AML-193 (cell line): ENCODE measurements at places on chromosomes 1 and 21.
A peak's percentile ranks its signal among the peaks of the same experiment; 100 is the strongest.

DNA sequence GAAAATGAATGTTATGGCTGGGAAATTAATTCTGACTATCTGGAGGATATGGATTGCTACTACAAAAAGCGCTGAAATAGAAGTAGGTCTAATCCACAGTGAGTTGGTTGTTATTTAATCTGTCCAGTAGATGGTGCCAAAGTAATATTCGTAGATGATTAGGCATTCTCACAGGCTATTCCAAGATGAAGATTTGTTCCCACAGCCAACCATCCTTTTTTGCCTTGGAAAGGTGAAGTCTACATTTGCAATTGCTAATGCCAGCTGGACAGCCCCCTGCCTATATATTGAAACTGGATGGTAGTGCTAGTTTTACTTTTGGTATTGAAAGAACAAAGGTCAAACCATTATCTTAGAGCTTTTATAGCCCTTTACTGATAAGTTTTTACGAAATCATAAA, 43.8 kb downstream of the RBM11 start:
- DNase-seq: peak; percentile 31

DNA sequence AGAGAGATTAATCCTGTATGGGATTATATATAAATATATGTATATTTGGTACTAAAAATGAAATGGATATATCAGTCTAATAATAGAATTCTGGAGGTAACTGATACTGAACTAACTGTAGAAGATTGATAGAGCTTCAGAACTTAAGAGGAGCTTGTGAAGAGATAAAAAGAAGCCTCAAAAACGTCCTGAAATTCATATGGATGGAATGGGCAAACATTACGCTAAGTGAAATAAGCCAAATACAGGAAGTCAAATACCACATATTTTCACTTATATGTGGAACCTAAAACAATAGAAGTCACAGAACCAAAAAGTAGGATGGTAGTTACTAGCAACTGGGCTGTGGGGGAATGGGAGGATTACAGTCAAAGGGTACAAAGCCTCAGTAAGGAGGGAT, 36.0 kb upstream of the ADGRL4 start:
- no peak for DNase-seq

GRCh38 chr1:151251656-151252470, 2.7 kb upstream of the PSMD4 start:
- DNase-seq: peak; percentile 89

GRCh38 chr1:161727256-161727924, 6.0 kb downstream of the FCRLB start:
- peak; percentile 12 for DNase-seq

GRCh38 chr1:209863766-209864485, 36.2 kb downstream of the UTP25 start:
- no peak for DNase-seq

DNA sequence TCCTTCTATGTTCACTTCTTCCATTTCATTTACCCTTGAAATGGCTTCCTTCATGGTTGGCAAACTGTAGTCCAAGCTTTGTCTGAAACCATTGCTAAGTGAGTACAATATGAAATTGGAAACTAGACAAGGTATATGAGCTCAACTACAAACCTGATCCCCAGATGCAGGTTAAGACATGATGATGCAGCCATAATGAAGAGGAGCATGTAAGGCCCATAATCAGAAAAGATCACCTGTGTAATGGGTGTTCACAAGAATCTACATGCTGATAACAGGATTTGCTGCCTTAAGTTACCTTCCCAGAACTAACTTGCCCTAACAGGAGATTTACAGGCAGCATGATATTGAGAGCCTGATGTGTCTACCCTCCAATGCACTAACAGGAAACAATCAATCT, 153.9 kb downstream of the KCNH1 start:
- no peak for DNase-seq

- no peak for DNase-seq
Observed at GRCh38 chr1:232416026-232416568, 213.8 kb downstream of the SIPA1L2 start.

DNA sequence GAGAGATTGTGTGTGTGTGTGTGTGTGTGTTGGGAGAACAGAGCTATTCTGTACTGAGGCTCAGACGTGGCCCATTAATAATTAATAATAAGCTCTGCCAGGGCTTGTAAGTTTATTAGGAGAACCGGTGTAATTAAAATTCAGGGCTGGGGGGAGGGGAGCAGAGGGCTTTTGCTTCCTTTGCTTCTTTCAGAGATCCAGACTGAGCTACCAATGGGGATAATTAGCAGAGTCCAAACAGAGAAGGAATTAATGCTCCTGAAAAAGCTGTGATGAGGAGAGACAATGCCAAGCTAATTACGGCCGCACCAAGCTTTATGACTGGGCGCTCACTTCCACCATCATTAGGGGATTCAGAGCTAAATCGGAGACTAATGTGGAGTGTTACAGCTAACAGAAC, 4.5 kb downstream of the SYT6 start:
- DNase-seq: no peak

DNA sequence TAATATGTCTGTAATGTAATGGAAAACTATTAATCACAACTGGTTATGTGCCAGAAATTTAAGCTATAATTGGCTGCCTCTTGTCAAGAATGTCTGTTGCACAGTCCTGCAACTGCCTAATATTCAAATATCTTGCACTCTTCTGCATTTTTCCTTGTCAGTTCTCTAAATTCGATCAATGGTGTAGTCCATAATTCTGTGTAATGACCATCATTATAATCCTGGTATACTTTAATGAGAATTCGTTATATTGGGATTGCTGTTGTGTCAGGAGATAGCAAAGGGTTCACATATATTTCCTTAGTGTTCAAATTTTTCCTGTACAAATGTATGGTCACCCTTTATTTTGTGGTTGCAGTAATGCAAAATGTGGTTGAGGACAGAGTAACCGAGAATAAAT, 4.8 kb downstream of the NTNG1 start:
- DNase-seq: no peak

- no peak for DNase-seq
Observed at GRCh38 chr1:9755441-9755995, 68.2 kb downstream of the CLSTN1 start.

DNA sequence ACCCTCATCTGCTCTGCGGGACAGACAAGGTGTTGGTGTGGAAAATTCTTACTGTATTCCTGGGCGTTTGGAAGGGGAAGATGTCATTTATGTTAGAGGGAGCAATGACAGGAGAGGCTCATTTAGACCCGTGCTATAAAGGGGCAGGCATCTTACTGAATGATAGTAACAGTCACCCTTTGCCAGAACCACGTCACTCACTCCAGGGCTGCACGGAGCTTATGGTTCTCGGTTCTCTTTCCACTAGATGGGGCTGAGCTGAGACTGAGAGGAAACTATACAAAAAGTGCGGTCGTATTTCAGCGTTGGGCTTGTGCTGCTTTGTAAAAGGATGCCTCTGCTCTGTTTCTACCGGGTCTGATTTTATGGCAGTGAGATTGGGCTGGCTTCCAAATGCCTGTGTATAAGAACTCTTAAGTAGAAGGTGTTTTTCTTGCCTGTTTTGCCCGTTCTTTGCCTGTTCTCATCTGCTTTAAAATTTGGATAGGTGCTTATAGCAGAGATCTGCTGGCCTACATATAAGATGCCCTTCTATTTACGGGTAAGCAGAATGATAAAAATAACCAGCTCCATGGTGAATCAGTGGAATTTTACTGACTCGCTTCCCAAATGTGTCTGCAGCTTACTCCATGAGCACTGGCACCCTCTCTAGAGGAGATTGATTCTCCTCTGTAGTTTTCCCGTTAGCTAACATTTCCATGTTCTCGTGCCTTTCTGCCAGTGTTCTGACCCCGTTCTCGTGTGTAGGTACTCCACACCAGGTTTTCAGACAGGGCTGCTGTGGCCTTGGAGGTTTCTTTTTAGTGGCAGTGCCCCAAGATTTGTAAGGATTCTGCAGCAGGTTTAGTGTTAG, 55.9 kb downstream of the MRPS6 start:
- no peak for DNase-seq

- no peak for DNase-seq
Observed at GRCh38 chr1:87132284-87132870, 196.3 kb upstream of the LMO4 start.

DNA sequence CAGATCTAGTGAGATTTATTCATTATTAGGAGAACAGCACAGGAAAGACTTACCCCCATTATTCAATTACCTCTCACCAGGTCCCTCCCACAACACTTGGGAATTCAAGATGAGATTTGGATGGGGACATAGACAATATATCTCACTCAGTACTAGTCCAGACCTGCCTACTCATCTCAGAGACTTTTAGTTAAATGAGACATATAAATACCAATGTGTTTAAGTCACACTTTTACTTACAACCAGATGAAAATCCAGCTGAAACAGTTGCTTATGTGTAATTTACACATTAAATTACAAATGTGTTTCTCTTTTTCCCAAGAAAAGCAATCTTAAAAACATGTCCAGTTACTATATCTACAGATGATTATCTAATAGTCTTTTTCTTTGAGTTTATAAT, 1145.6 kb downstream of the KCNT2 start:
- DNase-seq: no peak

DNA sequence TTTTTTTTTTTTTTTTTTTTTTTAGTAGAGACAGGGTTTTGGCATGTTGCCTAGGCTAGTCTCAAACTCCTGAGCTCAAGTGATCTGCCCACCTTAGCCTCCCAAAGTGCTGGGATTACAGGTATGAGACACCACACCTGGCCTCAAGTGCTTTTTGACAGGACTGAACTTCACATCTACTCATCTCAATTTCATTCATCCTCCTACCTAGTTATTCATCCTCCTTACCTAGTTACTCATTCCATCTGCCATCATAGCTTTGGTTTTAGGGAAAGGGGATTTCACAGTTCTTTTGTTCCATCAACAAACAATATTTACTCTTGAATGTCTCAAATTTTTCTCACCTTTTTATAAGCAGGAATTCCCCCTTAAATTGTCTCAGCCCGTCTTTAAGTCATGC, 38.6 kb upstream of the RALGPS2 start:
- DNase-seq: no peak

DNA sequence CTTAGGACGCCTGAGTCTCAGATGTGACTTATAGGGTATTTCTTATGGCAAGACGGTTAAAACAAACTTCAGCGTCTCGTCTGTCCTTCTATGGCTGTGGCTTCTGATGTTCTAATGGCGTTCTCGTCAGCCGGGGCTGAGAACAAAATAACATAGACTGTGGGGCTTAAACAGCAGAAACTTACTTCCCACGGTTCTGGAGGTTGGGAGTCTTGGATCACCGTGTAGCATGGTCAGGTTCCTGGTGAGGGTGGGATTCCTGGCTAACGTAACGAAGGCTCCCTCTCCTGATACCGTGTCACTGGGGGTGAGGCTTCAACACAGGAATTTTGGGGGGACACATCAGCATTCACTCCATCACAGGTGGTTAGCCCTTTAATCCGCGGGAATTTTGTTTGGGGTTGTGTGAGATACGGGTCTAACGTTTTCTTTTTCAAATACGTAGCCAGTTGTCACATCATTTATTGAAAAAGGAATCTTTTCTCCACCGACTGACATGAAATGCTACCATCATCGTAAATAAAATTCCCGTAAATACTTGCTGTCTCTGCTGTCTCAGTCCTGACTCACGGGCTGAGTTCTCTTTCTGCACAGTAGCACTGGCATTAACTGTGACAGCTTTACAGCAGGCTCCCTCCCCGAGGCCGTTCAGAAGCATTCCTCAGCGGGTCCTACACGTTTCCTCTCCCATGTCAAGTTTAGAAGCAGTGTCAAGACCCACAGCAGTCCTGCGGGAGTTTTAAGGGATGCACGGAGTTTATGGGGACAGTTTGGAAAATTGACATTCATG, 8.1 kb upstream of the POFUT2 start:
- DNase-seq: no peak

GRCh38 chr1:197127246-197127912, 19.1 kb downstream of the ASPM start:
- no peak for DNase-seq

- DNase-seq: no peak
Observed at GRCh38 chr1:228852511-228853088, 117.3 kb downstream of the RHOU start.

DNA sequence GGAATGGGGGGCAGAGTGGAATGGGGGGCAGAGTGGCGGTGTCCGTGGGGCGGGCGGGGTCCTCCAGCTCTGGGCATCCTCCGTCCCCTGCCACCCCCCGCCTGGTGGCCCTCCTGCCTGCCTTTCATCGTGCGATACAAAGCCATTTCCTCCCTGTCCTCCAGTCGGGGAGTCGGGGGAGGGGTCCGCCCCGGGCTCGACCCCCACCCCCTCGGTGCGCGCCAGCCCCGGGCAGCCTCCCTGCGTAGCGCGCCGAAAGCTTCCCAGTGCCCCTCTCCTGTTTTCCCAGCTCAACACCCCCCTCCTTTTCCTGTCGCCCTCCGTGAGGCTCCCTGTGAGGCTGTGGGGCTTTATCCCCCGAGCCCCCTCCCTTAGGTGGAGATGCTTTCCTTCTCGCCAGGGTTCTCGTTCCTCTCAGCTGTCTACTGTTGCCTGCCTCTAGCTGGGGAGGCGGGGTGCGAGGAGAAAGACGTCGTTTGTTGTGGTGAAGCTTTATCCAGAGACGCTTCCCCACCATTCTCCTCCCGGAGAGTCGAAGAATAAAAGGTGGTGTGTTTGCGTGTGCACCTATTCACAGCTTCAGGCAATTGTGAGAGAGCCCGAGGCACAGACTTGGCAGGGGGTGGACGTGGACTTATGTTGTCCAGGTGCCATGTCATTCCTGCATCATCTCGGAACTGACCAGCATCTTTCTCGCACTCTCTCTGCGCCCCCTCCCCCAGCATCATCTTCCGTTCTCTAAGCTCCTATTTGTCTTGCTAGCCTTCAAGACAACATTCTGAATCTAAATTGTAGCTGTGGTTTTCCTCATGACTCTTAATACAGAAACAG, 848 bp downstream of the DNM3 start:
- no peak for DNase-seq

- DNase-seq: no peak
Observed at GRCh38 chr1:41151846-41152245, 90.3 kb downstream of the SCMH1 start.

- no peak for DNase-seq
Observed at GRCh38 chr1:246582301-246583055, 16.2 kb downstream of the CNST start.

- no peak for DNase-seq
Observed at GRCh38 chr1:200438911-200439310, 29.1 kb upstream of the ZNF281 start.

GRCh38 chr21:42541174-42541573, 27.5 kb downstream of the SLC37A1 start:
- no peak for DNase-seq

GRCh38 chr1:210516697-210517459, 188.2 kb downstream of the HHAT start:
- no peak for DNase-seq

DNA sequence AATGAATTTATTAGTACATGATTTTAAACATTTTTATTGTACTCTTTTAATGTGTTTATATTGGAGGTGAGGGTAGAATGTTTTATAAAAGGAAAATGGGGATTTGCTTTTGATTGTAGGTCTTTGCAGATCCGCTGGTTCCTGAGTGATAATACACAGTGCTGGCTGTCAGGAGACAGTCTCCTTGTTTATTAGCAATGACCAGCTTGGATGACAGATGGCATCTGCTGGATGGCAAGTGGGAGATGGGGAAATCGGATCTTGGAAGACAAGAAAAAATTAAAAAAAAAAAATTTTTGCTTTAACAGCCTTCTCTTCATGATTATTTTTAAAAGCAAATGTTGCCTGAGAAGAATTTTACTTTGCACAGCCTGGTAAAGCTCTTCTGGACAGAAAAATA, 4.4 kb upstream of the PHTF1 start:
- DNase-seq: no peak

GRCh38 chr1:91015358-91015780, 6.5 kb downstream of the ZNF644 start:
- DNase-seq: no peak

- no peak for DNase-seq
Observed at GRCh38 chr1:233543338-233544255, 70.3 kb upstream of the KCNK1 start.
